IPS DF 6.9 (cell line): ENCODE measurements at places on chromosomes 4 and X.

GRCh38 chr4:88745175-88745574 is 47.5 kb upstream of the NAP1L5 start:
- no peak for DNase-seq

DNA sequence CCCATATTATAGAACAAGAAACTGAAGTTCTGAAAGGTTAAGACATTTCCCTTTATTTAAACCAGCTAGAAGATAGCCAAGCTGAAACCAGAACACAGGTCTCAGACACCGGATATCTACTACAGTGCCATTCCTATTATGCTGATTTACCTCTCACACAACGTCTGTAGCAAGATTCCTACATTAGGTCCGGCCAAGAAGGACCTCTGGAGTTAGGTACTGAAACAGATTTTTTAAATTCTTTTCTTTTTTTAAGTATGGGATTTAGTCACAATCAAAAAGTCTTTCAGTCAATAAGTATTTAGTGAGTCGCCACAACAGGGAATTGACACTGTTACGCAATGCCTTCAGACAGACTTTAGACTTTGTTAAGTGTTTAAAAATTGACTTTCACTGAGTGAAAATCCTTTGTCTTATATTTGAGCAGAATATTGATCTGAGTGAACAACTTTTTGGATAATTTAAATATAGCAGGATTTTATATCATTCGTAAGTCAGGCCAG is 26.5 kb upstream of the SPANXN4 start:
- DNase-seq: no peak

DNA sequence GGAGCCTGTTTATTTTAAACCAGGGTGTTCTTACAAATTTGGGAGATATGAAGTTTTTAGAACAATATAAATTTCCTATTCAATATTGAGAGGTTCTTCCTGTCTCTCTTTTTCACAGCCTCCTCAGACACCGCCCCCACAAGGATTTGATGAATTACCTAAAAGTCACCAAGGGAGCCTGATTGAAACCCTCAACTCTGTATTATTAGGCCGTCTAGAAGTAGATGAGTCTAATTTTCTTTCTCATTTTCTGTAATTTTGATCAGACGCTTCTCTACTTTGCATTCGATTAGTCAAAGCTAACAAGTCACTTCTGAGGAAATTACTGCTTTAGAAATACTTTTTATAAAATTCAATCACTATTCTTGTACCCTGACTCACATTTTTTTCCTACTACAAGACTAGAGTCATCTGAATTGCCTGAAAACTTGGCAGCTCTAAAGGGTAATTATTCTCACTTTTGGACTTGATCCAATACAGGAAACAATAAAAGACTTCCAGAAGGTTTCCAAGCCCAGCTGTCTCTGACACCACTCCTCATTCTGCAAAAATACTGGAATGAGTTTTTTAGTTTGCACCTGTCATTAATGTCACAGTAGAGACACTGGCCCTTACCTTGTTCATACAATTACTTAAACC is 111.2 kb downstream of the ELOVL6 start:
- no peak for DNase-seq

DNA sequence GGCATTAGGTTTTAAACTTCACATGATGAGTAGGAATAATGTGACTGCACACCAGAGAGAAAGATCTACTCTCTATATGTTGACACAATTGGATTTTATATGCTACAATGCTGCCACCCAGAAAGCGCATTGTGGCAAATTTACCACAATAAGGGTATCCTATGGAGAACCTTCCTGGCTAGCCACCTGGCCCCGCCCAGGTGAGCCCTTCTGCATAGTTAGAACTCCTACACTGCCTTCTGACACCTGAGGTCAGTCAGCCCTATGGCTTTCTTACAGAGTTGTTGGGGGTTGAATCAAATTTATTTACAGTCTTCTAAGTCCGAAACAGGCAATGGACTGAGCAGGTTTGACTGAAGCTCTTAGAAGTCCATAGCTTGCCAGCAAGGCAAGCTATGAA is 153.8 kb upstream of the S100G start:
- no peak for DNase-seq

DNA sequence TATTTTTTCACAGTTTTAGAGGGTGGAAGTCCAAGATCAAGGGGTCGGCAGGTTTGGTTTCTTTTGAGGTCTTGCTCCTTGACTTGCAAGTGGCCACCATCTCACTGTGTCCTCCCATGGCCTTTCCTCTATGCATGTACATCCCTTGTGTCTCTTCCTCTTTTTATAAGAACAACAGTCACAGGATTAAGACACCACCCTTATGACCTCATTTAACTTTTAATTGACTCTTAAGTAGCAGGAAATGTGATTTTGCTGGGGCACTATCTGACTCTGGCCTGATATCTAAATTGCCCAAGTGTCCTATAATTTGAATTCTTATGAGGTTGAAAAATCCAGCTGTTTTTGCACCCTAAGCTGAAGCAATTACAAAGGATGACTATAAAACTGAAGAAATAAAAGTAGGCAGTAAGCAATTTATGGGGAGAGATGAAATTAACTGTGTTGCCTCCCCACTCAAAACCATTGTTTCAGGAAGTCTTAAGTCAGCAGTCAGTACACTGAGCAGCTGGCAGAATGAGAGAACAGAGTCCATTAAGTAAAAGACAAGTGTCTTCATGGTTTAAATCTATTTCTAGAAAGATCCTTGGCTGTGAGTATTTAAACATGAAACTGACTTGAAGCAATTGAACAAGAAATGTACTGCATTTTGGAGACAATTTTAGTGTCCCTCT is 601.3 kb downstream of the SPRY1 start:
- DNase-seq: no peak

DNA sequence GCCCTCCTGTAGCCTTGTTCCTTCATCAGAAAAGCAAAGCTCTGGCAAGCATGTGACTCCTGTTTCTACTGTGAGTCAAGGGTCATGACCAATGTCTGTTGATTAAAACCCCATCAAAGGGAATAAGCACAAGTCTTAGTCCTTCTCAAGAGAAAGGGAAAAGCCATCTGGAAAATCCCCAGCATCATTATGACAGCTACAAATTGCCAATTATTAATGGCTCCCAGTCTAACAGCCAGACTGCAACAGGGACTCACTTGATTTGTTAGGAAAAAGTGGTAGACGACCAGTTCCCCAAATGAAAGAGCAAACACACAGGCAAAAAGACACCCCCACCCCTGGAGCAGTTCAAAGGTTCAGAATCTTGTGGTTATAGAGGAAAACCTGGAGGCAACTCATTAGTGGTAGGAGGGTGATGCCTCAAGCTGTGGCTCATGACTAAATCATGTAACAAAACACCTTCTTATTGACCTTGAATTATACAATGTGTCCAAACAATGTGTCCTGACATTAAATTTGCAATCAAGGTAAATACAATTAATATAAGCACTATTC is 315.7 kb downstream of the HNRNPD start:
- DNase-seq: no peak

- DNase-seq: no peak
These were observed 67.9 kb downstream of the PPP3CA start for GRCh38 chr4:101279377-101279871.

DNA sequence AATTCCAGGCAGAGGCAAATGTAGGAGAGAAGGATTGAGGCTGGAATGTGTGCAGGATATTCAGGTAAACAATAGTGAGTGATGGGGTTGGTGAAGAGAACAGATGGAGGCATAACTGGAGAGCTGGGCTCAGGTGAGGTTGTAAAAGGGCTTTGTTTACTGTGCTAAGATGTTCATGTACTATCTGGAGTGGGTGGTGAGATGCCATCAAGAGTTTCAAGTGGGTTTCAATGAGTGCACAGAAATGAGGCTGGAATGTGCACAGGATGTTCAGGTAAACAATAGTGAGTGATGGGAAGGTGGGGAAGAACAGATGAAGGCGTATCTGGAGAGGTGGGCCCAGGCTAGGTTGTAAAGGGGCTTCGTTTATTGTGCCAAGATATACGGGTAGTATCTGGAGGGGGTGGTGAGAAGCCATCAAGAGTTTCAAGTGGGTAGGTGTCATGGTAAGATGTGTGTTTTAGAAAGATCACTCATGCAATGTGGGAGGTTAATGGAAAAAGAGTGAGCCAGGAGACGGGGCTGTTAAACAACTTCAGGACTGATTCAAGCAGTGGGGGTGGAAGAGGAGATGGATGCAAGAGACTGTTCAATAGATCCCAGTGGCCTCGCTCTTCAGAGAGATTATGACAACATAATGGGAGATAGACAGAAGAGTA is 25.4 kb upstream of the NMU start:
- DNase-seq: no peak

GRCh38 chrX:38326086-38326485 is 1.2 kb downstream of the RPGR start:
- DNase-seq: no peak

DNA sequence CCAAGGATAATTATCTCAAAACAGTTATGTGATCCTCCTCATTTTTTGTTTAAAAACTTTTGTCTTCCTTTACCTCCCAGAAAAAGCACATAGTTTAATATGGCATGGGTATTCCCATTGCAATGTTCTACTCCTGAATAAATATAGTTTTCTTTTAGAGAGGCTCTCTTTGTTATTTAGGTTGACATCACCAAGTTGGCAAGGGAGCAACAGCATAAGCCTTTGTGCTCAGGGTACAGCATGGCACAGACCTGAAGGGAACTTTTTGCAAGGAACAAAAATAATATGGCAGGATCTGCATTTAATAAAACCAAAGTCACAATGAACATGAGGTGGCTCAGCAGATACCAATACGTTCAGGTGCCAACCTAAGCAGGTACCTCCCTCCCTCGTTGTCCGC is 47.1 kb upstream of the NPY2R start:
- no peak for DNase-seq

DNA sequence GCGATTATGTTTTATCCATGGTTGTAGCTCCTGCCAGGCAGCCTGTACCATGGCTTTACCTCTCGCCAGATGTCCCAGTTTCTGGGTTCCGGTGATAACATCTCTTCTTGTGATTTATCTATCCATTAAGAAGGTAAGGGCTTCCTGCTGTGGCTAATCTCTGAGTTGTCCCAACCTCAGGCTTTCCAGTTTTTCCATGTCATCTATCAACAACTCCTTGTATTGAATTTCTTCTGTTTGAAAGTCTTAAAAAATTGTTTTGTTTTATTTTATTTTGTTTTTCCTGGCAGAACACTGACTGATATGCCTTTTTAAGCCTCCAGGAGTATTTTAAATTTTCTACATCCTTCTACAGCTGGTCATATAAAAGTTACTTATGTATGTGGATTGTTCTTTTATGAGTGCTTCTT is 241.9 kb downstream of the ANTXR2 start:
- DNase-seq: no peak

GRCh38 chrX:16772460-16772859 is 13.8 kb upstream of the TXLNG start:
- no peak for DNase-seq

GRCh38 chrX:57821703-57822387 is 88.4 kb downstream of the ZXDA start:
- DNase-seq: peak; percentile 1

GRCh38 chr4:77358315-77358928 is 201.4 kb downstream of the CCNG2 start:
- peak; percentile 16 for DNase-seq

GRCh38 chr4:78179196-78179595 is 122.1 kb downstream of the FRAS1 start:
- DNase-seq: no peak

- no peak for DNase-seq
These were observed 45.7 kb upstream of the HMX1 start for GRCh38 chr4:8917321-8917811.
